ENCODE measurements at places on chromosomes 3 and 15.

DNA sequence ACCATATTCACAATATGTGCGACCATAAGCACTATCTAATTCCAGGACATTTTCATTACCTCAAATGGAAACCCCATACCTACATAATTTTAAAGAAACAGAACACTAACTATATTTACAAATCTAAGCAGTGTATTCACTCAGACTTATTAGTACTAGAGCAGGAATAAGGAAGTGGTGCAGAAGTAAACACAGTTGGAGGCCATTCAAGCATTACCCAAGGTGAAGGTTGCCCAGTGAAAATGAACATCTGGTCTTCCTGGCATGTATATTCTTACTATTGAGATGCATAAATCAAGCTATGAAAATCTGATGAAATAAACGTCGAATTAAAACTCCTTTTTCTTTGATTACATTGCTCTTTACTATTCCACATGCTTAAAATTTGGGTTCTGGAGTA lies 78.9 kb upstream of the TTC14 start:
- no peak for DNase-seq

DNA sequence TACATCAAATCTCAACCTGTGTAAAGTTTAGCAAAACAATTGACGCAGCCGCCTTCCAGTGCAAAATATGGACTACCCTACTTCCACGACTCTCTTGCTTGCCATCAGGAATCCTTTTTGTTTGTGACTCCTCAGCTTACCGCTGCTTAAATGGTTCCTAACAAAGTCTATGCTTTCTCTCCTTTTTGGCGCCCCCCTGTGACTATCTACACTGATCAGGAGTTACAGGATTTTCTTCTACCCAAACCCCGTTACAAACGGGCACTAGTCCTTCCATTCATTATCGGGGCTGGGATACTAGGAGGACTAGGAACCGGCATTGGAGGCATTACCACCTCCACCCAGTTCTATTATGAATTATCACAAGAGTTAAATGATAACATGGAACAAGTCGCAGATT lies 184.0 kb downstream of the IGSF11 start:
- no peak for DNase-seq

DNA sequence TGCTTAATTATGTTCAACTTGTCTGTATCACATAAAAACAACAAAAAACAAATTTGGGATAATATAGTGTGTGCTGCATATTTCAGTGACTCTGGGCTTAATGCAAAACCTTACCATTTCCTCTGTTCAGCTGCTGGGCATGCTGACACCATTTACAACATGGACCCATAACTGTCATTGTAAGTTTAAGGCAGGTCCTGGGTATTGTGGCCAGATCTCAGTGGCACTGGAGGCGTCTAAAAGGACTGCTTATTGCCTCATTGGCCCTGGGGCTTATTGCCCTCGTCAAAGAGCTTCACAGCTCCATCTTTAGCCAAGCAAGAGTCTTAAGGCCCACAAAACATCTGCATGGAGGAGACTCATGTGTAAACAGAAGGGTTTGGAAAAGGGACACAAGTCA lies 390.2 kb downstream of the NR2F2 start:
- no peak for DNase-seq

DNA sequence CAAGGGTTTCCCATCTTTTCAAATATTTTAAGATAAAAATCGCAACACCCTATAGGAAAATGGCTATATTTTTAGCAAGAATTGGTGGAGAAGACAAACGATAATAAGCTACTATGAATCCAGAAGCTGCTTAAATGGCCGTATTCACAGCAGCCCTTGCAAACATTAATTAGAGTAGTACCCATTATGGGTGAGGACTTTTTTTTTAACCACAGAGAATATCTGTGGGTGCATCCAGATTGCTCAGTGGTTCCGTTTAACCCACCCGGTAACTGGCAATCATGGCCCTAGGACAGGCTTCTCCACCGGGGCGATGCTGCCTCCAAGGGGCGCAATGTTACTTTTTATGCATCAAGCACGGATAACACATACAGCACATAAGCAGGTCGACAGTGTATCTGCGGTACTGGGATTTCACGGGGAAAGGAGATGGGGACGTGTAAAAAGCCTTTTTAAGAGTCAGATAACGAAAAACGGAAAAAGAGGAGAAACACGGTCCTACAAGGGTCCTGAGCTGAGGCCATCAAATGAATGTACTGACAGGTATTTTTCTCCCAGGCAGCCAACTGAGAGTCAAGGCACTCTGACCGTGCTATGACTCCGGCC lies 968 bp upstream of the TMEM266 start:
- peak; percentile 30 for DNase-seq

DNA sequence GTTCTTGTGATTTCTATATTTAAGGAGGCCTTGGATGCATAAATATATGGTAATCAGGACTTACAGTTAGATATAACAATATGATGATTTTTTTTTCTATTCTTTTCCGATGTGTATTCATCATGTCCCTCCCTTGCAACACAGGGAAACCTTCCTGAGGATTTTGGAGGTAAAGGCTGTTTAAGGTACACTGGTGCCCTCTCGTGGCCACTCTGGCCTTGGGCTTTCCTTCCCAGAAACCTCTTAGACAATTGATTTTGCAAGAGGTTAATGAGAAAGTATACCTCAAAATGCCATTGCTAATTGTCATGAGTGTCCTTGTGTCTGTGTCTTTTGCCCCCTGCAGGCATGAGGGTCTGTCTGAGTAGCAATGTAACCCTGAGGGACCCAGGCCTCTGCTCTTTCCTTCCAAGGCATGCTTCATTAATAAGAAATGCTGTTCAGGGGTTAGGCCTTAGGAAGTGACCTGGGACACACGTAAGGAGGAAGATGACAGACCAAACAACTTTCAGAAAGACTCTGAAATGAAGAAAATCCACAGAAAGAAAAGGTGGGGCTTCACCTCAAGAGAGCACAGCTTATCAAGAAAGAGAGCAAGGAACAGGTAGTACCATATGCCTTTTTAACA lies 70.3 kb upstream of the PPP2R3A start:
- DNase-seq: peak; percentile 77

DNA sequence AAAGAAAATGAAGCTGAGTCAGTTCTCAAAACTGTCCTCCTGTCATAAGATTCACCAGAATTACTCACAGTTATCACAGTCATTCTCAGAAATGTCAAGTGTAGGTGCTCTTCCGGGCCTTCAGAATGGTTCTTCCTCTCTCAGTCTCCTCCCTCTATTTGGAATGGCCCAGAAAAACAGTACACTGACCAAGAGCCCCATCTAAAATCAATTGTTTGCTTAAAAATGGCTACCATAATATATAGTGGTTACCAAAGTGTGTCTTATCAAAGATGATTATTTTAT lies 99.8 kb downstream of the MECOM start:
- DNase-seq: no peak

DNA sequence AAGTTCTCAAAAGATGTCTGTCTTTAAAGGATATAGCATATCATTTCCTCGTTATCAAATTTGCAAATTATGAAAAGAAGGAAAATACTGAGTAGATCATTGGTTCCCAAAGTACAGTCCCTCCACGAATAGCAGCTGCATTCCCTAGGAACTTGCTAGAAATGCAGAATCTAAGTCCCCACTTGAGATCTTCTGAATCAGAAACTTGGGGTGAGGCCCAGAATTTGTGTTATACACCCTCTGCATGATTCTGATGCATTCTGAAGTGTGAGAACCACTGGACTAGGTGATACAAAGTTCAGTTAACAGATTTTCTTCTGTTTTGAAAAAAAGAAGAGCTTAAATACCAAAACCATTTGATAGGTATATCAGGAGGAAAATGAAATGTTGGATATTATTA lies 77.1 kb downstream of the SLC25A26 start:
- DNase-seq: no peak

- DNase-seq: no peak
These were observed 1.6 kb upstream of the CCDC54 start for GRCh38 chr3:107375682-107376081.
